Activated CD4-positive, alpha-beta T cell treated with anti-CD3 and anti-CD28 coated beads for 1 hour (primary cell): ENCODE measurements at places on chromosomes 3 and 15.

DNA sequence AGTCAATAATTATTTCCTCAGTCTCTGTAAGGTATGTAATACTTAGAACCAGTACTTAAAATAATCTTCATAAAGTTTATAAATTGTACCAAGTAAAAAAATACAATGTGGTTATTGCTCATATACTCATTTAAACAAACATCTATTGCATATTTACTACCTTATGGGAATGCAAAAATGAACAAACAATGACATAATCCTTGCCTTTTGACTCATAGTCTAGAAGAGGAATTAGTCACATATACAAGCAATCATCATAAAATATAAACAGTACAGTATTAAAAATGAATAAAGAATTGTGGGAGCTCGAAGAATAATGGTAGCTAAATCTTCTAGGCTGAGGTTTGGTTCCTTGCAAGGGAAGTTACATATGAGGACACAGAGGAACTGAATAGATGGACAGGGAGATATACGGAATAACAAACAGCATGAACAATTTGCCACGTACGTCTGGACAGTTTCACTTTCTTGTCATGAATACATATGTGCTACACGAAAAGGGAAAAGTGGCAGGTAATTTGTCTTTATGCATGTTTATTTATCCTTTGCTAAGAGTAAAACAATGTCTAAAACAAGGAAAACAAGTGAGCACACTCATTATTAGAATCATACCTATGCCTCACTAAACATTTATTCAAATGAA is 17.2 kb downstream of the IMPG2 start:
- no peak for DNase-seq

- no peak for DNase-seq
Observed at GRCh38 chr3:137100326-137100725, 142.5 kb downstream of the IL20RB start.

DNA sequence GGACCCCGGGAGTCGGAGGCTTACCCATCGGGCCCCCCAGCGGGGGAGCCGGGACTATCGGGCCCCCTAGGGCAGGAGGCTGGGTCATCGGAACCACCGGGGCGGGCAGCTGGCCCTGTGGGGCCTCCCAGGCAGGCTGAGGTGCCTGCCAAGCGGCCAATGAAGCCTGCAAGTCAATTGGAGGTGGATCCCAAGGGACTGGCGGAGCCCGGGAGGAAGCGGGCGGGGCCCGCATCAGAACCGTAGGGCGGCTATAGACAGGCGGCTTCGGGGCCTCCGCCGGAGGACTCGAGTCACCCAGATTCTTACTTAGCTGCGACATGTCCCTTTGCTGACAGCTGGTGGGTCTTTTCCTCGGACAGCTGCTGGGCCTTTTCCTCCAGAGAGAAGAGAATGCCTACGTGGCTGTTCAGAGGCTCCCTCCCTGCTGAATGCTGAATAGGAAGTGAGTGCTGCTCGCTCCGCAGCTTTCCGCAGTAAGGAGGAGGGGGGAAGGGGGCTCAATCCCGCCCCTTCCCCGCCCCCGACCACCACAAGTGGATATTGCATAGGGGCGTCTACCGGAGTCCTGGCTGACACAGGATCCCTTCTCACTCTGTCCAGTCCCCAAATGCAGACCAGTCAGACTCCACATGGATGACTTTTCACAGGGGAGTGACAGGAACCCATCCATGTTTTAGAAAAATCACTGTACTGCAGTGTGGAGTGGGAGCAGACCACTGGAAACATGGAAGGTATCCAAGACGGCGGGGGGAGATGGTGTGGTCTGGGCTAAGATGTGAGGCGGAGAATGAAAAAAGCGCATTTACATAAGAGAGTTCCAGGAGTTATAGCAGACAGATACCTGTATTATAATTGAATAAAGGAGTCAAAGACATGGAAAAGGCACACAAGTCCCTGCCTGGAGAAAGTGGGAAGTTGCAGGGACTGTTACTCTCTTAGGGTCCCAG is at the start of gene MAGEL2:
Gene MAGEL2, minus strand, starts transcription at position 447 of the 950 bp plus-strand sequence. Its CDS starts 125 bp downstream, at position 322.
- DNase-seq = no peak

- DNase-seq = no peak
Observed at GRCh38 chr15:66151809-66152208, 101.7 kb downstream of the MEGF11 start.

DNA sequence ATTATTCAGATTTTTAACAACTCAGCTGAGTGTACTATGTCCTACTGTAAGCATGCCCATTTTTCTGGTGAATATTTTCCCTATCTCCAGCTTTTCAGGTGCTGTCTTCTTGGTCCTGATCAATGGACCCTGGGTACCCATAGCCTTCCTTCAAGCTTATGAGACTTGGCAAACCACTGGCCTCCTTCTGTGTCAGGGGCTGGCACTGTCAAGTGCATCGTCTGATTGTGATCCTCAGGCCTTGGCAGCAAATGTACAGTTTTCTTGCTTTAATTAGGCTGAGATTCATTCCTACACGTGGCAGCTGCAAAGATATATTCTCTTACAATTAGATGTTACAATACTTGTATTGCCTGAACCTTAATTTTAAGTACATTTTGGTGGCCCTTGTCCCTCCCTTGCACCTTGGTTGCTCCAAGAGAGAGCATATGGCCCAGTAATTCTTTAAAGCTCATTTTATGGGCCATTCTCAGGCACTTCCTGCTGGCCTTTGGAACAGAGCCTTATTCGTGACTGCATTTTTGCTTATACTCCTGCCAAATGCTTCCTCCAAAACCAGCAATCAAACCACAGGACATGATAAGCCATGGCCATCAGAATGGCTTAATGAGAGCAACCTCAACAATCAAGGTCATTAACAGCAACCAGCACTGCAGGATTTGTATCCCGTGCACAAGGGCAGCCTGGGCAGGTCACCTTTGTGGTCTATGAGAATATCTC is 179.9 kb downstream of the CNTN6 start:
- no peak for DNase-seq

GRCh38 chr3:48187579-48188265 is 495 bp downstream of the CDC25A start:
- no peak for DNase-seq

GRCh38 chr3:149529099-149529498 is 54.6 kb downstream of the TM4SF4 start:
- no peak for DNase-seq

DNA sequence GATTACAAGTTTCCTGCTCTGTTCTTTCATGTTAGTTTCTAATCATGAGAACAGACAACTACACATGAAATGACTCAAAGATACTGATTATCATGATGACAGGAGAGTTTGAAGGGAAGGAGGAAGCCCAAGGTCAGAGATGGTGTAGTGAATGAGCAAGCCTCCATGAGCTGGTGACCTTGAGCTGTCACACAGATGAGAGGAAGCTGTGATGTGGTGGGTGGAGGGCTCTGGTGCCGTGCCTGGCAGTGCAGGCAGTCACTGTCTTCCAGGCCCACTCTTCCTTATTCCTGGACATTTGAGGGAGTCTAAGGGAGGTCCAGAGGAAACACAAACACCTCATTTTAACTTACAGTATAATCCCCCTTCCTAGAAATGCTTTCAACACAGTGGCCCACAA is 133.4 kb upstream of the ROPN1 start:
- no peak for DNase-seq

- DNase-seq = no peak
Observed at GRCh38 chr3:138317687-138318086, 12.0 kb downstream of the NME9 start.

DNA sequence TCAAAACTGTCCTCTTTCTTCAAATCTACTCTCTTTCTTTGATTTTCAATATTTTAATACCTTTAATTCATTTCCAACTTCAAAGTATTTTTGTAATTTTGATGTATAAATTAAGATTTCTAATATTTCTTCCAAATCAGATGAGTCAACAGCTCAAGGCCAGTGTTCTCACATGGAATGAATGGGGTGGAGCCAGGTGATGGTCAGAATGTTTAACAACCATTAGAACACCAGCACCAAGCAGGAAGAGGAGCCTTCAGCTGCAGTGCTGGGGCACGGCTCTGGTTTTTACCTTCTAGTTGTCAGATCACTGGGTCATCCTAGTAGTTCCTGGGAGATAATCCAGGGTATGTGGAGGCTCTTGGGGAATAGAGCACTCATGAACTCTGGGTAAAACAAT is 494.5 kb upstream of the PDZRN3 start:
- no peak for DNase-seq

DNA sequence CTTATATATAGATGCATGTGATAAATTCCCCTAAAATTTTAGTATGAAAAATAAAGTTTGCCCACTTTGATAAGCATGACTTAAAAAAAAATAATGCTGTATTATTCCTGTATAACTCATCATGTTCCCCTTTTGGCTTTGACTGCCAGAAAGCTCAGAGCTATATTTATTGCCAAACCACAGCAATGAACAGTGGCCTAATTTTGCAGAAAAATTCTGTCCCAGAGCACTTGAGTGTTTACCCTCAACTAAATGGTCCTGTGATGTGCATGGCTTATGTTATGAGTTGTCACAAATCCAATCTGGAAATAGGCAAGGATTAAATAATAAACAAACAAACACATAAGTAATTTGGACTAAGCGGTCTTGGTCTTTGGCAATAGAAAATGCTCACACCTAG is 276.7 kb downstream of the SLC9A9 start:
- DNase-seq = no peak

DNA sequence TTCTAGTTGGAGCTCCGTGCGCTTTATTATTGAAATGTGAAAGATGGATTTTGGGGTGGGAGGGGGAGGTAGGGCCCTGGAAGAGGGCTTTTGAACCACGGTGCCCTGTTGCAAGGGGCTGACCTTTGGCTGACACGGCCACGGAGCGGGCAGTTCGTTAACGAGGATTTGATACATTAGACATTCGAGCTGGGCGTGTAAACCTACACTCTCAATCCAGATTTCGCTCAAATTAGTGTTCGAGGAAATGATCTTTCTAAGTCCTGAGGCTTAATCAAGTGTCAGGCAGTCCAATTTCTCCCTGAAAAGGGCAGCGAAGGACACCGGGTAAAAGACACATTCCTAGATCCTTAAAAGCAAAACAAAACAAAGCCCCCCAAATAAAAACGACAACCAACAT is 13.0 kb downstream of the ZIC1 start:
- DNase-seq = no peak

GRCh38 chr3:193640728-193641439 is 47.9 kb downstream of the OPA1 start:
- DNase-seq = no peak

GRCh38 chr3:56357266-56357665 is 111.0 kb downstream of the ERC2 start:
- no peak for DNase-seq

GRCh38 chr15:65659502-65660052 is 37.8 kb downstream of the SLC24A1 start:
- DNase-seq = no peak

DNA sequence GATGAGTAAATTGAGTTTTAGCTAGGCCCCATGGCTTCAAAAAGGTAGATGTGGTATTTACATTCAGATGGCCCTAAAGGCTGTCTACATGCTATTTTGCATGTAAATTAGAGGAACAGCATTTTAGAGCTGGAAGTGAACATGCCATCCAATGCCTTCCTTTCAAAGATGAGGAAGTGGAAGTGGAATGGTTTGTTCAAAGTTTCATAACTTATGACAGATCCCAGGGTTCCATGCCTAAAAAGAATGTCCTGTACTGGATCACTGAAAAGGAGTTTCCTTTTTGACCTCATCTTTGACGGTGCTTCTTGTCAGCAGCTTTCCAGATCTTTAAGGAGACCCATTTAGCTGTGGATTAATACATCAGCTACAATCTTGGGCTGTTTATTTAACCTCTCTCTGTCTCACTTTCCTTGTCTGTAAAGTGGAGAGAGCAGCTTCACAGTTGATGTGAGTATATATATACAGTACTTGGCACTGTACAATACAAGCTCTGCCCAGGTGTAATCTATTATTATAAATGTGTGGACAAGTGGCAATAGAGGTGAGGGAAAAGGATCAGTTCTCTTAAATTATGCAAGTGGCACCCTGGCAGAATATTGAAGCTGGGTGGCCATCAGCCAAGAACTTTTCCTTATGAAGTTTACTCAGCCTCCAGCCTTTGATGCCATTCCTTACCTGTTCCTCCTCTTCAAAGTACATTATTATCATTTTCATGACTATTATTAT is 68.7 kb upstream of the GOLGA8B start:
- DNase-seq = no peak

DNA sequence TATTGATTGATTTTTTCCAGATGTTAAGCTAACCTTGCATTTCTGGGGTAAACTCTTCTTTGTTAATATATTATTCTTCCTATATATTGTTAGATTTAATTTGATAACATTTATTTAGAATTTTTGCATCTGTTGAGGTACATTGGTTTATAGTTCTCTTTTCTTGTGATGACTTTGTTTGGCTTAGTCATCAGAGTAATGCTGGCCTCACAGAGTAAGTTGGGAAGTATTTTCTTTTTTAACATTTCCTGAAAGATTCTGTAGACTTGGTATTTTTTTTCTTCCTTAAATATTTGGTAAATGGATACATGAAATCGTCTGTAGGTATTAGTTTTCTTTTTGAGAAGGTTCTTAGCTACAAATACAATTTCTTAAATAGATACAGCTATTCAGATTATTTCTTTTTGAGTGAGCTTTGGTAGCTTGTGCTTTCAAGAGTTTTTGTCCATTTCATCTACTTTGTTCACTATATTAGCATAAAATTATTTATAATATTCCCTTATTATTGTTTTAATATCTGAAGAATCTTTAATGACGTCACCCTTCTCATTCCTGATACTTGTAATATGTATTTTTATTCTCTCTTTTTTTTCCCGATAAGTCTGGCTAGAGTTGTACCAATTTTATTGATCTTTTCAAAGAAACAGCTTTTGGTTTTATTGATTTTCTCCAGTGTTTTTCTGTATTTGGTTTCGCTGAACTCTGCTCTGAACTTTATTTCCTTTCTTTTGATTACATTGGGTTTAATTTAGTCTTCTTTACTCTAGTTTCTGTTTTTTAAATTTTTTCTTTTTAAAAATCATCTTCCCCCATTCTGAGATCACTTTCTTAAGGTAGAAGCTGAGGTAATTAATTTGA is 6.5 kb upstream of the HPS3 start:
- no peak for DNase-seq

- DNase-seq = no peak
Observed at GRCh38 chr15:98120561-98120960, 160.1 kb downstream of the ARRDC4 start.

DNA sequence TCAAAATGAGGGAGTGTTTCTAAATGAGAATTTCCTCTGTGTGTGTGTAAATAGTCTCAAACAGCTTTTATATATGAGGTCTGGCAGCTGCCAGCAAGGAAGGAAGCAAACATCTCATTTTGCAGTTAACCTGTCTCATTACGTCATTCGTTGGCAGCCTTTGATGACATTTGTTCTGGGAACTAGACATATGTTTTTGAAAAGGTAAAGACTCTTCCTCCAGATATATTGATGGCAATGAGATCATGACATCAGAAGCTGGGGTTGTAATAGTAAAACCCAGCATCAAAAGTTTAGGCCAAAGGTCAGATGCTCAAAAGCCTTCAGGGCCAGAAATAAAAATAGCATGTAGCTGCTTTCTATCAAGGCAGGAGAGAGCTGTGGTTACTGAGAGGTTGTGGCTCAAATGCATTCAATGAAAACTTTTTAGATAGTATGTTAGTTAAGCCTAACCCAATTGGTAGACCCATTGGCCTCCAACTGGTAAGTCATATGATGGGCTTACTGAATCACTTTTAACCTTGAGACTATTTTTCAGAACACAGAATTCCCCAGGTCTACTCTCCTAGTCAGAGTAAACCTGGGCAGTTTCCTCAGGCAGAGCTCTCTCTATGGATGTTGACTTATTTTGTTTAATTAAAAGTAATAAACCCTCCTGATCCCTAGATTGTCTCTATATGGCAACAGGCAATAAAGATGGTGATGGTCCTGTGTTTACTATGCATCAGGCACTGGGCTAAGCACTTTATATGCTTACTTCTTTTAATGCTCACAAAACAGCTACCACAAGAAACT is 386.5 kb upstream of the CFAP20DC start:
- DNase-seq = no peak

GRCh38 chr3:124896824-124897526 is 9.8 kb upstream of the ITGB5 start:
- no peak for DNase-seq
